Activated CD8-positive, alpha-beta T cell treated with anti-CD3 and anti-CD28 coated beads, Interleukin-2, amount 10 ng/mL, durations not matched to agents 7 days and 5 days (primary cell): ENCODE measurements at places on chromosomes 7 and 10. TPM values are rescaled to one million over a fixed set of nuclear protein-coding genes. Genes with fewer than 3 reads are reported as not detected.

AGR3 gene
- total RNA-seq = not detected

MRPL43 gene
- total RNA-seq = 48.9 TPM

PON1 gene
- not detected for total RNA-seq

DPYSL4 gene
- total RNA-seq = 1.2 TPM
